ENCODE measurements at places on chromosomes 5 and 9.

DNA sequence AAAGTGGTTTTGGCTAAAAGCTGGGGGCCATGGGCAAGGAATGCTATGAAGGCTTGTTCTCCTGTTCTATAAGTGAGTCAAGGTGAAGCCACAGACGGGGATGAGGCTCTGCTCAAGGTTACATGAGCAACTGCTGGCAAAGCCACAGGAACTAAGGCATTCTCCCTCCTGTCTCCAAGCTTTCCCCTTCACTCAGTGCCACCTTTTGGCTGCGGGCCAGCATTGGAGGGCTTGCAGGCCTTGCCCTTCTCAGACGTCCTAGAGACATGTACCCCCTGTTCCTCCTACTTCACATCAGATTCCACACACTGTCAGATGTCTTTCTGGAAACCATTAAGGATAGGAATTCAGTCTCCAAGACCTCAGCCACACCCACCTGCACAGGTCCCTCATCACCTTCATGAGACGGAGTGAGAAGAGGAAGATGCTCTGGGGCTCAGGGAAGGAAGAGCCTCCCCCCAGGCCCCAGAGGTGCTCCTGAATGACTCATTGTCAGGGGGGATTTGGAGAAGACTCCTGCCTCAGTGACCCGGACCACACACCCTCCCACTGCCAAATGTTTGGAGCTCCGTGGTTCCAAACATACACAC lies 20.5 kb upstream of the MEIKIN start:
- no peak for DNase-seq

DNA sequence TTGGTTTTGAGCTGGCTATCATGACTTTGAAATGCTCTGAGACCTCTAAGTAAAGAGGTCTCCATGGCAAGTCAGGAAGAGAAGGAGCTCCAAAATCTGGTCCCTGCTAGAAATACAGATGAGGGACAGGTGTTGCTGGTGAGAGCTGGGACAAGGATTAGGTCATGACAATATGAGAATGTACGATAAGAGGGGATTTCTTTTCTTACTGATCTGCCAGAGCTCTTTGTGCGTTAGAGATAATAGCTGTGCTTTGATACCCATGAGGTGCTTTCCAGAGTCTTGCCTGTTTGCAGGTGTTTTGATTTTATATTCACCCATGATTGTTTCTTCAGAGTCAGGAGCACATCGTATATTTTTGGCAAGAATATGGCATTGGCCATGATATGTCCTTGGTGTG lies 56.5 kb downstream of the ANKRD33B start:
- DNase-seq, result no peak

GRCh38 chr5:94945656-94946055 lies 327.2 kb downstream of the SLF1 start:
- peak; percentile 75 for DNase-seq

- DNase-seq, result no peak
These were observed 372.2 kb downstream of the ZSWIM6 start for GRCh38 chr5:61704289-61704688.
